ENCODE measurements at places on chromosomes 2 and 18.

DNA sequence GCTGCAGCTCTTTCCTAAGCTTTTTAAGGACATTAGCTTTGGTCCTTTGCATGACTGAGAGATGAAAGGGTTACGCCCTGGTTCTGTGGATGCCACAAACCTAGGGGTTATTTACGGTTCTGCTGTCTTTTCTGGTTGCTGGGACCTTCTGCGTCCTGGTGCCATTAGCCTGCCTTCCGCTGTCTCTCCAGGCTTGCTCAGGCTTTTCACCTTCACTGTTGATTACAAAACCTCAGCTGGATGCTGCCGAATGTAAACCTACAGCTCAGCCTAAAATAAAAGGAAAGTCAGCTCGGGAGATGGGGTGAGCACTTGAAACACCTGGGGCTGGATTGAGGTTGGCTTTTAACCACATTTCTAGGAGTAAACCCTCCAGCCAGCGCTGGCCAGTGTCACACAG lies 130.9 kb upstream of the ARHGAP28 start:
- DNase-seq = no peak

- DNase-seq = no peak
Measured at GRCh38 chr18:58578321-58578720, 50.6 kb downstream of the ALPK2 start.

- no peak for DNase-seq
Measured at GRCh38 chr18:67519592-67519991, 3.1 kb upstream of the DSEL start.

DNA sequence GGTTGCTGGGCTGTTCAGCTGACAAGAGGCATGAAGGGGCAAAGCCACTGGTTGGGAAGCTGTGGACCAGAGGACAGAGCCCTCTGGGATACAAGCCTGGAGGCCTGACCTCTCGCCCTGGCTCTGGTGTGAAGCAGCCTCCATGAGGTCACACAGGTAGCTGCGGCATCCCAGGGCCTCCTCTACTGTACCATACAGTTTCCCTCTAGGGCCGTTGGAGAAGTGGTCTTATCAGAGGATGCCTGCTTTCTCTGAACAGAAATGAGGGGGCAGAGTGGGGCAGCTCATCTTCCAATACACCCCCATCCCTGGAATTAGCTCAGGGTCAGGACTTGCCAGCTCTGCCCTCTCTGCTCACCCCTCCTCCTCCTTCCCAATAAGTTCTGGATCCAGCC lies 135.1 kb upstream of the SMAD2 start:
- no peak for DNase-seq

DNA sequence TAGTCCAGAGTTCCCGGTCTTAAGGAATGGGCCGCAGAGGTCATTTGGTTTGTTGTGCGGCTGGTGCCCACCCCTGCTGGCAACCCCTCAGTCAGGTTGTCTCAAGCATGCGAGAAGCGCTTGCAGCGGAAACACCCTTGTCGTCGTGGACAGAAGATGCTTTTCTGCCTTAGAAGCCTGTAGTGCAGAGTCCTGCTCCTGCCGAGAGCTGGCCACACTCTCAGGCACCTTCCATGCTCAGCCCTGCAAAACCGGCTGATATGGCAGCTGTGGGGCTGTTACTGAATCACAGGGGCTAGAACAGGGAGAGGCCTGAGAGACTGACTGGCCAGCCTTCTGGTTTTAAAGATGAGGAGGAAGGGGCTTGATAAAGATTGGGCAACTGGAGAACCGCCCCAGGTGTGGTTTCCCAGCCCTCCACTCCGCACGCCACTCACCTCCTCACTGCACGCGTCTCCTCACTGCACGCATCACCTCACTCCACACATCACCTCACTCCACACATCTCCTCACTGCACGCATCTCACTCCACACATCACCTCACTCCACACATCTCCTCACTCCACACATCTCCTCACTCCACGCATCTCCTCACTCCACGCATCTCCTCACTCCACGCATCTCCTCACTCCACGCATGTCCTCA lies 103.6 kb downstream of the USP40 start:
- DNase-seq = no peak

DNA sequence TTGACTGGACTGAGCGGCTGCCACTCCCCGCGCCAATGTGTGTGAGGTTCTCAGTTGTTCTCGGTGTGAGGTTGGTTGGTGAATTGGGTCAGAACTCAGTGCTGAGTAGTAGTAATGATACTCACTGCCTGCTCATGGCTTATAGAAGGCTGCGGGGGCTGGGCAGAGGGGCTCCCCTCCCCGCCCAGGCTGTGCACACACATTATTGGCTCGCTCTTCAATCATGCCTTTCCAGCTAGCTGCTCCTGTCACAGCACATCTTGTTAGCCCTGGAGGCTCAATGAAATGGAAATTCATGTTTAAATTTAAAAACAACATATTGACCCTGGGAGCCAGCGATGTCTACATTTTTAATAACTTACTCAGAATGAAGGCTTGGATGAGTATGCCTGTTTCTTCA lies 152.8 kb downstream of the CELF4 start:
- no peak for DNase-seq

DNA sequence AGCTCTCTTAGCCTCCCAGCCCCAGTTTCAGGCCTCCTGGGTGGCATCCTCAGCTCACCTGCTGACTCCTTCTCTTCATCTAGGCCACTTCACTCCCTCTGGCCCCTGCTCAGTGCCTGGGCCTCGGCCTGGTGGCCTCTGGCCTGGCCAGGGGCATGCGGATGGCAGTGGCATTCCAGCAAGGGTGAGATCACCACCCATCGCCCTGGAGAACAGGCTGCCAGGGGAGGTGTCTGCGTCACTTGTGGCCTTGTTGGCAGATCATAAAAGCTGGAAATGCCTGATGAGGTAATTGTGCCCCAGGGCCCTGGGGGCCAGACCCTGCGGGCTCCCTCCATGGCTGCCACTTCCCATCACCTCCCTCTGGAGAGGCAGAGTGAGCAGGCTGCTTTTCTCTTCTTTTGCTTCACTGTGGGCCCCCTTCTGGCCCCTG lies 72.5 kb upstream of the SMAD2 start:
- DNase-seq = no peak

GRCh38 chr2:54419855-54420523 lies 36.1 kb upstream of the SPTBN1 start:
- DNase-seq = no peak

DNA sequence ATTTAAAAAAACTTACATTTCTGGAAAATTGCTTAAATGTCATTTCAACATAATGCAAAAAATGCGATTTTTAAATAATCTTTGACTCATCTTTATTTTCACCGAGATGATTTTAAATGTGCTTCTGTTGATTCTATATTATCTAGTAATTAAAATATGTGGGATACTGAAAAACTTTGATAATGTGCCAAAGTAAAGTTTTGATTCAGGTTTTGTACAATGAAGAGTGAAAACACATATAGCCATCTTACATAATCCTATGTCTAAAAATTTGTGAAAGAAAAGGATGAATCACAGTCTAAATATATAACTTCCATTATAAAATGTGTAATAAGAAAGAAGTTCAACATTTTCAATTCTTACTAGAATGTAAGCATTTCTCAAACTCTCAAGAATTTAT lies 204.3 kb upstream of the ZC3H15 start:
- no peak for DNase-seq

GRCh38 chr18:13553449-13553848 lies 172.9 kb downstream of the FAM210A start:
- DNase-seq = no peak

GRCh38 chr18:32669549-32670165 lies 103.2 kb downstream of the KLHL14 start:
- no peak for DNase-seq

- peak; percentile 73 for DNase-seq
Measured at GRCh38 chr2:140863713-140864112, 1267.1 kb downstream of the LRP1B start.

GRCh38 chr2:97907369-97908100 lies 88.2 kb downstream of the TMEM131 start:
- no peak for DNase-seq

- DNase-seq = peak; percentile 48
Measured at GRCh38 chr18:51051105-51051712, 21.2 kb downstream of the SMAD4 start.

GRCh38 chr18:42126586-42126985 lies 171.6 kb downstream of the PIK3C3 start:
- no peak for DNase-seq

- DNase-seq = no peak
Measured at GRCh38 chr2:177265824-177266817, 1.6 kb upstream of the NFE2L2 start.

GRCh38 chr2:205747829-205748386 lies 65.6 kb downstream of the NRP2 start:
- DNase-seq = no peak

DNA sequence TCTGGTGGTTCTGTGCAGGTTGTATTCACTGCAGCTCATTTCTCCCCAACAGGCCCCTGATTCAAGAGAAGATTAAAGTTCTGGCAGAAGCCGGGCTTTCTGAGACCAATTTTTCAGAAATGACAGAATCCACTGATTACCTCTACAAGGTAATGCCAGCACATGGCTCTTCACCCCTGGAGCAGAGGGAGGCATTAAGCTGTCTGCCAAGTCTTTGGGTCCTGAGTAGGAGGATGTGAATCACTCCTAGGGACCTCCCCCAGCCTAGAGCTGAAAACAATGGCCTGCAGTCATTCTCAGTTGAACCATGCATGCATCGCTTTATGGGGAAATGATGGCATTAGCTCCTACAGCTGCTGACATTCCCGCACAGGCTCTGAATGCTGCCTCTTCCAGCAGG lies 20.5 kb upstream of the RPL37A start:
- DNase-seq = no peak

- no peak for DNase-seq
Measured at GRCh38 chr2:100615471-100615870, 52.7 kb downstream of the PDCL3 start.

DNA sequence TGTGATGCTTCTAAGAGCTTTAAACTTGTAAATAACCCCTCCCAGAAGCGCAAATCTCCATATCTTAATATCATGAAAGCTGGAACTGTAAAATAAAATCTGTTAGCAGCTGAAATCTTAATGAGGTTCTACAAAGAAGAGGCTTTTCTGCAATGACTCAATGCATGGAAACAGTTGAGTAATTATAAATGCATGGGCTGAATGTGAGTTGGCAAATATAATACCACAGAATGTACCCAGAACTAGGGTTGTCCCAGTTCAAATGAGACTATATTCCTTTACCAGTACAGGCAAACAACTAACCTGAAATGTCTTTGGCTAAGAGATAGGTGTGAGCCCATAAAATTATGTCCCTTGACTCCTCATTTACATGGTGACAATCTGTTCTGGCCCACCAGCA lies 52.9 kb downstream of the SATB2 start:
- DNase-seq = no peak

DNA sequence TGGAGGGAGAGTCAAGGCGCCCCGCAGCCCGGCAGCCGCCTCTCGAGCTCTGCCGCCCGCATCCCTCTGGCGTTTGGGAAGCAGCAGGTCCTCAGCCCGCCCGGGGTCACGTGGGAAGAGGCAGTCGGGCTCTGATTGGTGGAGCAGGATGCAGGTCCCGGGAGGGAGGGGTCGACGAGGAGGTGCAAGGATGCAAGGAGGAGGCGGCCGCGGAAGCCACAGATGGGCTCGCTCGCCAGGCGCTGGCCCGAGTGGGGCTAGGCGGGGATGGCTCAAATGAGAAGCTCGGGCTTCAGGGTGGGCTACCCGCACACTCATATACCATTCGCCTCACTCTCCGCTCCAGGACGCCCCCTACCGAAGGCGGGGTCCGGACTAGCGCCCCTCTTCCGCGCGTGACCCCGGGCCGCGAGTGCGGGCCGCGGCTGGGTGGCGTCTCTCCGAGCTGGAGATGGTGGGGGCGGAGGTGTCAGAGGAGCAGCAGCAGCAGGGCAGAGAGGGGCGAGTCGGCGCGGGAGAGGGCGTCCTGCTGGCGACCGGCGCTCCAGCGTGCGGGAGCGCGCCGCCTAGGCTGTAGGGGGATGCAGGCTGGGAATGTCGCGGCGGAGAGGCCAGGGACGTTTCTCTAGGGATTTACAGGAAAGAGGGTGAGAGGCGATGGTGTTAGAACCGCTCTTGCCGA lies at the start of gene TMEFF2:
TSS of gene TMEFF2 (minus strand) at position 68 of the 682 bp plus-strand sequence. CDS start 409 bp downstream, outside the sequence.
- DNase-seq = peak; percentile 18

DNA sequence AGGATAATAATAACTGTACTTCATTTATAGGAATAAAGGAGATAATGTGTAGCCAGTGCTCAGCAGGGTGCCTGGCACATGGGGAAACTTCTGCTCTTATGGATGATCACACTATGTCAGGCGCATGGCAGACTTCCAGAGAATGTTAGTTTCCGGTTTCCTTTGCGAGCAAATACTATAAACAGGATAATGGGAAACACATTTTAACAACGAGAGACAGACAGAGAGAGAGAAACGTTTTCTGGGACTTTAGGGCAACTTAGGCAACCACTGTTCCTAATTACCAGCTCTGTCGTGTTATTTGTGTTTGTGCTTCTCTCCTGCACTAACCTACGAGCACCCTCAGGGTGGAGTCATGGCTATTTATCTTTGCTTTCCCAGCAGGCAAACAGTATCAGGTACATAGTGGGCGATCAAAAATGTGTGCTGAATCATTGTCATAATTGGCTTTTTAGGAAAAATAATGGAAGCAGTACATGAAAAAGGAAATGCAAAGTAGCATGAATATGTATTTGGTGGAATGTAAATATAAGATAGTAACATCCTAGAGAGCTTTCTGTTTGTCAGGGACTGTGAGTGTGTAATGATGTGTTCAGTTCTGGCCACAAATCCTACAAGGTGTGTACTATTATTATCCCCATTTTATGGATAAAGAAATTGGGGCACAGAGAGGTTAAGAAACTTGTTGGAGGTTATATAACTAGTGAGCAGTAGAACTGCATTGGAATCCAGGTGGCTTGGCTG lies 36.8 kb upstream of the IGFBP2 start:
- peak; percentile 66 for DNase-seq

DNA sequence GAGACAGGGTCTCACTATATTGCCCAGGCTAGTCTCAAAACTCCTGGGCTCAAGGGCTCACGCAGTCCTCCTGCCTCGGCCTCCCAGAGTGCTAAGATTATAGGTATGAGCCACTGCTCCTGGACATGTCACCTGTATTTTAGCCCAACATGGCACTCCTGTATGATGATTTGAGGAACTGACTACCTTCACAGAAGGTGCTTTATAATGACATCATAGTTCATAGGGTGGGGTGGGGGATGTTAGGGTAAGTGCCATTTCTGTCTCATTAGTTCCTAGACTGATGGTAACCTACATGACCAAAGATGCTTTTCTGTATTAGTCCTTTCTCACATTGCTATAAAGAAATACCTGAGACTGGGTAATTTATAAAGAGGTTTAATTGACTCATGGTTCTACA lies 109.7 kb downstream of the MAP4K4 start:
- no peak for DNase-seq

DNA sequence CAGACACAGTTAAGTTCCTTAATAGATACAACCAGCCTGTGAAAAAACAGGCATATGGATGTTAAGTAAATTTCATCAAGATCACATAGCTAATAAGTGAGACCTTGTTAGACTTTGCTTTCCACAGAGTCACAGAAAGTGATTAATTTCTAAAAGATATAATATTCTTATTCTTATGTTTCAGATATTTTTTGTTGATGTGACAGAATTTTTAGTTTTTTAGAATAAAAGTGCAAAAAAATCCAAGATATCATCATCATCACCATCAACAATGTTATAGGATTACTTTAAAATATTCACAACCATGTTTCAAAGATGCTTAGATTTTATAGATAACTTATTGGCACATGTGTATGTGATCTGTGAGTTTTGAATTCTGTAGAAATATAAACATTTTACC lies 132.3 kb upstream of the ITGA4 start:
- DNase-seq = no peak

GRCh38 chr18:78407466-78407844 lies 572.2 kb upstream of the SALL3 start:
- DNase-seq = peak; percentile 76

- DNase-seq = no peak
Measured at GRCh38 chr2:65638443-65638842, 206.0 kb upstream of the SPRED2 start.

- peak; percentile 8 for DNase-seq
Measured at GRCh38 chr2:223315813-223316212, 263.8 kb downstream of the KCNE4 start.
